ENCODE measurements at places on chromosomes 1 and 21.

- no peak for DNase-seq
Measured at GRCh38 chr1:32991386-32991785, 26.8 kb upstream of the RNF19B start.

- no peak for DNase-seq
Measured at GRCh38 chr1:67441739-67442281, 11.6 kb upstream of the SERBP1 start.

- DNase-seq, result no peak
Measured at GRCh38 chr1:112502826-112503225, 5.9 kb upstream of the WNT2B start.

DNA sequence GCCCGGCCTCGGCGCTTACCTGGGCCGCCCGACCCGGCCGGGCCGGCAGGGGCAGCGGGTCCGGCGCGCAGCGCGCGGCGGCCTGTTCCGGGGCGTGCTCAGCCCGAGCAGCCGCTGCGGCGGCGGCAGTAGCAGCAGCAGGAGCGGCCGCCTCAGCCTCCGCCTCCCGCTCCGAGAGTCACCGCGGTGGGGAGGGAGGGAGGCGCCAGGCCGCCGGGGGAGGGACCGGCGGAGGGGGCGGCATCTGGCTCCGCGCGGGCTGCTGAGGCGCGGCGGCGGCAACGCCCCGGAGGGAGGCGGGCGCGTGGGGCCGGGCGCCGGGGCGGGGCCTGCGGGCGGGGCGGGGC is at the start of gene CTNNBIP1:
Gene CTNNBIP1 (minus strand): TSS at position 194 of the 347 bp plus-strand sequence. CDS start 38,205 bp downstream, outside the sequence.
- no peak for DNase-seq

DNA sequence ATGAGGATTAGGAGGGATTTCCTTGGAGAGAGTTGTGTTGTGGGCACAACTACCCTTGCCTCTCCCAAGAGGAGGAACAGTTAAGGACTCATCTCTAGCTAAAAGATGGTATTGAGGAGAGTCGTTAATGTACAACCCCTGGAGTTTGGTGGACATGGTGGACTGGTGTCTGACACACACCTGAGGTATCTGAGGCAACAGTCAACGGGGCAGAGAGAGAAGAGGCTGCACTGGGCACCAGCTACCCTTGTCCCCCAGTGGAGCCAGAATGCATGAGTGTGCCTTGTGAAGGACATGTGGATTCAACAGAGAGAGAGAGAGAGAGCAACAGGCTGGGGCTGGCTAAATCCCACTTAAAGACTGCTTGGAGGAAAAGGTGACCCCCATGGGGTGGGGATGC is 13.0 kb downstream of the RAB7B start:
- DNase-seq, result no peak

DNA sequence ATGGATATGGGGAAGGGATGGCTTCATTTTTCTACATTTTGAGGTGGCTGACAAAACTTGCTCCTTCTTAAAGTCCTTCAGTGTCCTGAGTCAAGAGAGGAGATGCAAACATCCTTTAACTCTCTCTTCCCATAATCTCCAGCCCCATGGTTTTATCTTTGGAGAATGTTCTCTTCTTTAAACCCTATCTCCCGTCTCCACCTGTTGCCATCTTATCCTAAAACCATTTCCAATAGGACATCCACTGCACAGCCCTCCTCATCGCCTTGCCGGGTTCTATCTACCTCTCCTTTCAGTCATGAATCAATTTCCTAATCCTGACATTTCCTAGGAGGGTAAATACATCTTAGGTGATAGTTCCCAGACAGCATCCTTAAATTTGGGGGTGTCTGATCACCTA is 44.2 kb upstream of the KCNE2 start:
- DNase-seq, result no peak

DNA sequence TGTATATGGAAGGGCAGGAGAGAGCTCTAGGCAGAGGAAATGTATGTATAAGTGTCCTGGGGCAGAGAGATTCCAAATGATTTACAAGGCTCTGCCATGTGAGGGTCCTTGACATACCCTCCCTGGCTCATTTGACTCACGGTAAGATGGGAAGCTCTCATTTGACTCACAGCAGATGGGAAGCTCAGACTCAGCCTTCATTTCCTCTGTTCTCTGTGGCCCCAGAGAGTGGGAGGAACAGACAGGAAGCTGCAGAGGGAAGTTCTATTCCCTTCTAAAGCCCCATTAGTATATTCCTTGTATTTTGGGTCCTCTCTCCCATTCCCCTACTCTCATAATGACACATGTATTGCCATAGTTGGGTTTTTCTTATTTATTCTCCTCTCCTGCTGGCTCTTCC is 44.9 kb downstream of the FOXD2 start:
- DNase-seq, result no peak

DNA sequence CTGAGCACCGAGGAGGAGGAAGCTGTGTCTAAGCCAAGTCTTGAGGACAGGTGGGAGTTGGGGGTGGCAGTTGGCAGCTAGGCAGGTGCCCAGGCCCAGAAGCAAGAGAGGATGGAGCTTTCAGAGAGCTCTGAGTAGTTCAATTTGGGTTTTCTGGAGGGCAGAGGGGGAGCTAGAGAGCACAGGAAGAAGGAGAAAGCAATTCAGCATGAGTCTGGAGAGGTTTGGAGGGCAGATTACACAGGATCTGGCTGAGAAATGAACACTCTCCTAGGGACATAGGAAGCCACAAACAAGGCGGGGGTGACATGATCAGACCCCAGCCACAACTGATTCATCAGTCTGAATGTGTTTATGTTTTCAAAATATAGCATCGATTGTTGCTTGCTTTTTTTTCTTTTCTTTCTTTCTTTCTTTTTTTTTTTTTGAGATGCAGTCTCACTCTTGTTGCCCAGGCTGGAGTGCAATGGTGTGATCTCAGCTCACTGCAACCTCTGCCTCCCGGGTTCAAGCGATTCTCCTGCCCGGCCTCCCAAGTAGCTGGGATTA is 23.8 kb downstream of the PTPRF start:
- no peak for DNase-seq

- no peak for DNase-seq
Measured at GRCh38 chr1:84758968-84759491, 68.8 kb upstream of the SSX2IP start.

GRCh38 chr1:221543529-221544120 is 198.3 kb downstream of the DUSP10 start:
- DNase-seq, result no peak

DNA sequence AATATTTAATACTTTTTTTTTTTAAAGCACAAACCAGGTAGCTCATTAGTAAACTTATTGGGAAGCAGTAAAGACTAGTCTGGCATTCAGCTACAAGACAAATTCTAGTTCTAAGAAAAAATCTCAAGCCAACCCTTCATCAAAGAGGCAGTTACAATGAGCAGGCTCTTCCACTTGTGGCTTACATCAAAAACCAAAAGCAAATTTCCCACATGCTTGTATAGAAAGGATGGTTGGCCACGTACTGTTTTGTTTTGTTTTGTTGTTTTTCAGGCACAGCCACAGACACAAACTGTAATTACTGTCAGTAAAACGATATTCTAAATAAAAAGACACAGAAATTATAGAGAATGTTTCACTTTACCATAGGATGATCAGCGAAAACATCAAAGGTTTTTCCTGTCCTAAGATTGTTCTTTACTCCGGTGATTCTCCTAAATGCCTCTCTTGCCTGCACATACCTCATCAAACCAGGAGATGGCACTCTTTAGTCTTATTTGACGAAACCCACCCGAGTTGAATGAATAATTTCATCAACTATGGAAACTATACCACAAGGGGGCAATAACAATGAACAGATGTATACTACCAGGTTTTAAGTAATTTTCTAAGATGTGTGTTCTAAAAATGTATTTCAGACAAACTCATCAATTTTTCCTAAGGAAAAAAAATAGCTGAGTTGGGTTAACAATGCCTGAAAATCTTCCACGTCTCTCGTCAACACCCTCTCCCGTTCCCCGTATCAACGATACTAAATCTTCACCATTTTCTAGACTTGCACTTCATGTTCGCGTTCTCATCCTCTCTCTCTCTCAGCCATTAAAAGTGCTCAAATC is 26.9 kb downstream of the RPL5 start:
- DNase-seq, result no peak

GRCh38 chr1:205228093-205228521 is 361 bp downstream of the TMCC2 start:
- DNase-seq, result no peak

DNA sequence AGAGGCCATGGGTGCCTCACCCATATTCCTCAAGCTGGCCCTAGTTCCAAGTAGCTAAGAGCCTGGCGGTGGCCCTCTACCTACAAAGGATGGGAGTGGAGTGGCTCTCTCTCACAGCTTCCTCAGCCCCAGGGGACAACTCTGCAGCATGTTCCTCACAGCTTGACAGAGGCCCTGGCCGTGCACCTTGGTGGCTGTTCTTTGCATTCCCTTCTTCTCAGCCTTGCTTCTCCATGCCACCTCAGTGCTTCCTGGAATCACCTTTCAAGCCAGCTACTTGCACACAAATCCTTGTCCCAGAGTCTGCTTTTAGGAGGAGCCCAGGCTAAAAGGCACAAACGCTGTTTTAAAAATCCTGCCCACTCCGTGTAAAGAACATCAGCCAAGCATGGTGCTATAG is 69.0 kb upstream of the DIRAS3 start:
- DNase-seq, result no peak

GRCh38 chr1:177138347-177138746 is 26.2 kb downstream of the ASTN1 start:
- no peak for DNase-seq

DNA sequence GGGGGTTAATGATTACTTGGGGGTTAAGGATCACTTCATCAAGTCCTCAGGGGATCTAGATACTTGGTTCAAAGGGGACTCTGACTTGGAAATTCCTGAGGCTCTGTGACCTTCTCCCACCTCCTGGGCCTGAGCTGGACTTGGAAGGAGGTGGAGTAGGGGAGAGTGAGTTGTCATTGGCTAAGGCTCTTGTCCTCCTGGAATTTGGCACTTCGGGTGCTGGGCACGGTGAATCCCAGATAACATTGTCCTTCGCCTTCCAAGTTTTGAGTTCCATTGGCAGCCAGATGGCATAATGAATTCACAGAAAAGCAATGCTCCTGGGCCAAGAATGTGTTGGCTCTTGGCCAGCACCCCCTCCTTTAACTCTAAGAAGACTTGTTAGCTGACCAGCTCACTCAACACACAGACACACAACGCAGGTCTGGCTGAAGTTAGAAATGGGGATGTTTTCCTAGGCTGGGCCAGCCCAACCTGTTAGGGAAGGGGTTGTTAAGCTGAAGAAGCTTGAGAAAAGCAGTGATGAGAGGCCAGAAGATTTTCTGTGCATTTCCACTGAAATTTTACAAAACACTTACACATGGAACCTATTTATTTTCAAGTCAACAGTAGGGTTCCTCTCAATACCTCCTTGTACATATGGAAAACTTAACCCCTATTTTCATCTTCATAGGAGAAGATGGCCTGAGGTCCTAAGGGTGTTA is 29.7 kb downstream of the SLC26A9 start:
- DNase-seq, result no peak

- DNase-seq, result no peak
Measured at GRCh38 chr1:59683197-59683596, 131.6 kb upstream of the HOOK1 start.

- DNase-seq, result no peak
Measured at GRCh38 chr1:36432616-36433015, 17.6 kb downstream of the OSCP1 start.

DNA sequence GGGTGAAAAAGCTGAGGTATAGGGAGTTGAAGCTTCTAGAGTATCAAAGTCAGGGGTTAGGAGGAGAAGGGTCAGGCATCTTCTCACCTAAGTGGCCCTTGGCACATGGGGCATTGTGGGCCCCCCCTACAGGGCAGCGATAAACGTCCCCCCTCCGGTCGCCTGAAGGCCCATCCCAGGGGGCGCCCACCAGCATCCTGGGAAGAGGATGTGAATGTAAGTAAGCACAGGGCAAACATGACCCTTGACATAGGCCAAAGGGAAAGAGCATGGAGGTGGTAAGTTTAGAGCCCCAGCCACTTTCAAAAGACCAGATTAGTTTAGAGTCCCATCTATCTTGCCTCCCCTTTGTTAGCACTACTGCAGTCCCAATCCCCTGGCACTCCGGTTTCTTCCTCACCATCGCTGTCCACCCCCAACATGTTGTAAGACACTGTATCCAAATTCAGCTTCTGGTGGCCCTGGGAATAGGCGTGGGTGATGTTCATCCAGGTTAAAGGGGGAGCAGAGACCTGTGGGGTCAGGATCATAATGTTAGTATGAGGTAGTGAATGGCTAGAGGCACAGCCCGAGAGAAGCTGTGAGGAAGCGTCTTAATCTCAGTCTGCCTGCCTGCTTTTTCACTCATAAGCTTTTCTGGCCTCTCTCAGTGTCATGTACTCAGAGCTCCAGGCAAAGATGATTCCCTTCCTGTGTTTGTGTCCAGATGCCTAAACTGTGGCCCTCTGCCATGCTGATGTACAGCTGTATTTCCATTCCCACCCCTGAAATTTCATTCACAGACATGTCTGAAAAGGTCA is 2.7 kb downstream of the ITGA10 start:
- no peak for DNase-seq

DNA sequence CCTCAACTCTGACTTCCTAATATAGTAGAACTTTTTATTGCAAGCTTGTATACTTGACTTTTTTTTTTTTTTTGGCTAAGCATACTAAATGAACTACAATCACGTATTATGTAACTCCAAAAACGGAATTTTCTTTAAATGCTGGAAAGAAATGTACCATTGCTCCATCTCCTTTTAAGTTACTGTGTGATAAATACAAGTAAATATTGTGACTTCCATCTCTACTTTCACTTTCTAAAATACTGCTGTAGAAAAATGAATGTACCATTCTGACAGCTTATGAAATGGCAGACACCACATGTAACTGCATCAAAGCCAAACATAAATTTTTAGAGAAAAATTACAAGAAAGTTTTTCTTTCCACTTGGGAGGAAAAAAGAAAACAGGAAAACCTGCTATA is 54.7 kb downstream of the ASH1L start:
- no peak for DNase-seq

DNA sequence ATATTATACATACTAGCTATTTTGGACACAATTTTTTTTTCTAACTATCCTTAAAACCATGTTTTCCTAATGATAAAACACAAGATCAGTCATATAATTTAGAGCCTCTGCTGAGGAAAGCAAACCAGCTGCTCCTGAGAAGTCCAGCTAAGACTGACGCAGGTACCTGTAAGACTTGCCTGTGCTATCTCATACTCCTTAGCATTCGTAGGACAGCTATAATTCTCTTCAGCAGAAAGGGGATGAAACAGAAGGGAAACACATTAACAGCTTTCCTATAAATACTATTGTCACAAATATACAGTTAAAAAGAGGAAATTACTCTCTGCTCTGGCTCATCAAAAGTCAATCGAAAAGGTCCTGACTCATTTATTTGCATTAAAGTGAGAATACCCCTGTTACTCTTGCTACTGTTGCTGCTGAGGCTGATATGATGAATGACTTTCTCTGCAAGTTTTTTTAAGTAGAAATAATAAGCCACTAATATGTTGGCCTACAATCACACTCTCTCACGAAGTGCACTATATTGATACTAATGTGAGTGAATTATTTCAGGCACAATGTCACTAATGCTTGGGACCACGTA is 757.1 kb downstream of the KCNT2 start:
- no peak for DNase-seq

All from stimulated activated CD8-positive, alpha-beta memory T cell treated with anti-CD3 and anti-CD28 coated beads, Interleukin-4, amount 100 ng/mL, for 1 hour (primary cell).